ENCODE measurements at places on chromosomes 7 and 10.
A peak's percentile ranks its signal among the peaks of the same experiment; 100 is the strongest.

DNA sequence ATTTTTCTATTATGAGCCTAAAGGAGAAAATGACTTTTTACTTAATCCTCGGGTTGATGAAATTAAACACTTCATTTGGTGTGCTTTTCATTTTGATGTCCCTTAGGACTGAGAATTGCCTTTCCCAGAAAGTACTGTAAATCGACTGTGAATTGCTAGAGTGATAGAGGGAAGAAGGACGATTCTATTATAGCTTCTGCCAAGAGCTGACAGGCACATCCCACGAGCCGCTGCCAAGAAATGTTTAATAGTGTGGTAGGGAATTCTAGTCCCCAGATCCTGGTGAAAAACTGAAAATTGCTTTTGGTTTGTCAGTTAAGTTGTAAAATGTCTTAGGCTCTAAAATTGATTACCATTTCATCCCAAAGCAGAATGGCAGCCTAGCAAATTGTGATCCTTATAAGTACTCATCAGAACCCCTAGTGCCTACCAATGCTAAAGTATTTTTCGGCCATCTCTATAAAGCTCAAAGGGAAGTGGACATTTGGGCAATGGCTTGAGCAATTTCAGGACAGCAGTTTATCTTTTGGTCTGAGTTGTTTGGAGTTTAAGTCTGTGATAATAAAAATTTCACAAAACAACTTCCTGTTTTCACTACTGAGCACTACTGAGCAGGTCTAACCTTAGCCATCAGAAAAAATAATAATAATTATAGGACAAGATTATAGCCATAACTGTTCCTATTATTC, 44.6 kb upstream of the HYCC1 start:
- DNase-seq: no peak

GRCh38 chr10:28711041-28711440, 33.7 kb downstream of the BAMBI start:
- DNase-seq: no peak

GRCh38 chr10:36452851-36453250, 672.5 kb upstream of the ANKRD30A start:
- DNase-seq: no peak

GRCh38 chr10:52741851-52742250, 30.7 kb downstream of the MBL2 start:
- no peak for DNase-seq

GRCh38 chr7:77434570-77435275, 18.6 kb upstream of the GSAP start:
- no peak for DNase-seq

- DNase-seq: no peak
Measured at GRCh38 chr7:129780974-129781927, 169.7 kb downstream of the NRF1 start.

DNA sequence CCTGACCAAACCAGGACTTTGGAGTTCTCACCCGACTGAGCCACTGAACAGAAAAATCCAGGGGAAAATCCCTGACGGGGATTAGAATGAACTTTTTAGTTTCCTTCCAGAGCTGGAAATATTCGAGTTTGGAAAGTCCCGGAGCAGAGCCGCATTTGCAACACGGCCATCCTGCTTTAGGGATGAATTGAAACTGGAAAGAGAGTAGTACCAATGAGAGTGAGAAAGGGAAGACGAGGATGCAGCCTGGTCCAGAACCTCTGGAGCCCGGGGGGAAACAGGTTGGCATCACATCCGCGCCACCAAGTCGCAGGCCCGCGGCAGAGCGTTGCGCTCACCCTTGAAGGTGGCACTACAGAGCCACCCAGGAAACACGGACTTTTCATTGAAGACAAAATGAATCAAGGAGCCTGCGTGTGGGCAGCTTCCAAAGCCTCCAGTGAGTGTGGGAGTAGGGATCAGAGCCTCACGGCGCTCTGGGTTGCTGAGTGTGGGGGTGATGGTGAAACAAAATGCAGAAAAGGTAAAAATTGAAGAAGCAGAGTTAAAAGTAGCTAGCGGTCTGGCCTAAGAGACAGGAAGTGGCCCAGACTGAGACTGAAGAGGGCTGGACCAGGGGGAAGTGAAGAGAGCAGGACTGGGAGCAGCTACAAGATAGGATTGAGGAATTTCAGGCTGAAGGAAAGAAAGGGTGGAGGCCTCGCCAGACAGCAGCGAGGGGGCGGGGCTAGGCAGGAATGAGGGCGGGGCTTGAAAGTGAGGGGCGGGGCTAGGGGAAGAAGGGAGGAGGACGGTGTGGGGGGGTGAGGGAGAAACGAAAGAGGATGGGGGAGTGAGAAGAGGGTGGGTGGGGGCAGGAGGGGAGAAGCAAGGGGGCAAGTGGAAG, 1.8 kb downstream of the SMURF1 start:
- peak; percentile 66 for DNase-seq

DNA sequence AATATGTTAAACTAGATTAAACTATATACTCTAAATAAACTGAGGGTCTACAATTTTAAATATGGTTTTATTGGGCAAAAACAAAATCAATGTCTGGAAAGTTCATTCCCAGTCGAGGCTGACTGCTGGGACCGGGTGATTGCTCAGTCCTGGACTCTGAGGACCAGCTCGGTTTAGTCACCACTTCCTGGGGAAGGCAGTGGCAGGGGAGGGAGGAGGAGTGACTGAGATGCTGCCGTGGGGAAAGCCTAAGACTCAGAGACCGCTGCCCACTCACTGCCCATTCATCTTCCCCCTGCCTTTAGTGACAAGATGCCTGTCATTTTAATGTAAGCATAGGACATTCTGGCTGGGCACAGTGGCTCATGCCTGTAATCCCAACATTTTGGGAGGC, 29.0 kb downstream of the ATOH7 start:
- no peak for DNase-seq

DNA sequence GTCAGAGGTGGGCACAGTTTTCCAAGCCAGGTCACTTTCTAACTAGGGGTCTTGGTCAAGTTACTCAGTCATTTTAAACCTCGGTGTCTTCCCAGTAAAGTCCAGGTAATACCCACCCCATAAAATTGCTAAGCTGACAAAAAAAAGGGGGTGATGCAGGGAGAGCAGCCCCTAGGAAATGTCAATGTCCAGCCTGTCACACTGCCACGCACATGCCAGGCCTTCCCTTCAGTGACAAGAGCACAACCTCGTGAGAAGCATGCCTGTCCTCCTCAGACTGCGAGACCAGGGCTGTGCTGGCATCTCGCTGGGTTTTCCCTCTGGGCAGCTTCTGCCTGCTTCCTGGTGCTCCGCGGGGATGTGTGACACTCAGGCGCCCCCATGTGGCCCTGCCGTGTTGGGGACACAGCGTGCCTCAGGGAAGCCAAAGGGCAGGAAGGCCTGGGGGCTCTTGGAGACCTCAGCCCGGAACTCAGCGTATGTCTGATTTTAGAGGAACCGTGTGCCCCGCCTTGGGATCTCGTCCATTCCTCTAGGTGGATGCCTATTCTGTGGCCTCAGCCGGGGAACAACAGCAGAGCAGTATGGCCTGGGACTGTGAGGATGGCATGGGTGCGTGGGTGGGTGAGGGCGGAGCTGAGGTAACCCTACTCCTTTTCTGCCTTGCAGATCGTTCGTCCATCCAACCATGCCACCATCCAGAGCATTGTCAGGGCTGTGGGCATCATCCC, 10.2 kb upstream of the GDF2 start:
- DNase-seq: peak; percentile 80

DNA sequence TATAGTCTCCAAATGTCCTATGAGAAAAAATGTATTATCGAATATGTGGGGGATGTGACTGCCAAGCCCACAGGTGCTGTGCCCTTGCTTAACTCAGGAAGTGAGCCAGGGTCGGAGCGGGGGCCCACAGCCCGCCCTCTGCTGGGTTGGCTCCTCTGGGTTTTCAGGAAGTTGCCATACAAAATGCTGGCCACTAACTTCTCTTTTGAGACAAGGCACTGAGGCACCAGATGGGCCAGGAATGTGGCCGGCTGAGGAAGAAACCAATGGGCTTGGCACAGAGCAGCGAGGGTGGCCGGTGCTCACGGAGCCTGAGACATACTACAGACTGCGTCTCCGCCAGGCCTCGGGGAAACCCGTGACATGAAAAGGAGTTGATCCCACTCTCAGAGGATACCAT, 58.9 kb downstream of the FAM53B start:
- no peak for DNase-seq

DNA sequence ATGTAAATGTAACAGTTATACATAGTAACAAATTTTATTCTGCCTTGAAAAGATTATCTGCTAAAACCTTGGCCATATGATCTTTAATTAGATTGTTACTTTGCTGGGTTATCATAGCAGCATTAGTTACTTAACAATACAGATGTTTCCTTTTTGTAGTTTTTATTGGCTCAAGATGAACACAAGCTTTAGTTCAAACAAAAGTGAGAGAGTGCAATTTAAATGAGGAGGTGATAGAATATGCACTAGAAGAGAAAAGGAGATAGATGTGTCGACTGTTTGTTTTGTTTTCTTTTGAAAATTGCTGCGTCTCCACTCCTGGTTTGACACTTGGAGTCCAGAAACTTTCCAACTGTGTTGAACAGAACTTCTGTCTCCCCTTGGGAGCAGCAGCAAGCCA, 91.4 kb upstream of the CAV2 start:
- DNase-seq: no peak

- no peak for DNase-seq
Measured at GRCh38 chr7:2040201-2040892, 192.4 kb downstream of the MAD1L1 start.

GRCh38 chr7:47295606-47296005, 286.3 kb downstream of the TNS3 start:
- DNase-seq: no peak

DNA sequence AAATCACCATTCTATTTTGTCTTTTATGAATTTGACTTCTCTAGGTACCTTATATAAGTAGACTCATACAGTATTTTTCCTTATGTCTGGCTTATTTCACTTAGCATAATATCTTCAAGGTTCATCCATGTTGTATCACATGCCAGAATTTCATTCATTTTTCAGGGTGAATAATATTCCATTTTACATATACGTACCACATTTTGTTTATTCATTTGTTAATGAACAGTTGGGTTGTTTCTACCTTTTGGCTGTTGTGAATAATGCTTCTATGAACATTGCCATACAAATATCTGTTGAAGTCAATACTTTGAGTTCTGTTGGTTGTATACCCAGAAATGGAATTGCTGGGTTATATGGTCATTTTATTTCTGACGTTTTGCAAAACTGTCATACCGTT, 20.7 kb downstream of the AHCYL2 start:
- no peak for DNase-seq

GRCh38 chr7:149774237-149775175, 1.1 kb upstream of the ZNF467 start:
- no peak for DNase-seq

GRCh38 chr10:50987934-50988333, 86.4 kb upstream of the PRKG1 start:
- no peak for DNase-seq

- DNase-seq: no peak
Measured at GRCh38 chr10:34407324-34407805, 407.7 kb downstream of the PARD3 start.

DNA sequence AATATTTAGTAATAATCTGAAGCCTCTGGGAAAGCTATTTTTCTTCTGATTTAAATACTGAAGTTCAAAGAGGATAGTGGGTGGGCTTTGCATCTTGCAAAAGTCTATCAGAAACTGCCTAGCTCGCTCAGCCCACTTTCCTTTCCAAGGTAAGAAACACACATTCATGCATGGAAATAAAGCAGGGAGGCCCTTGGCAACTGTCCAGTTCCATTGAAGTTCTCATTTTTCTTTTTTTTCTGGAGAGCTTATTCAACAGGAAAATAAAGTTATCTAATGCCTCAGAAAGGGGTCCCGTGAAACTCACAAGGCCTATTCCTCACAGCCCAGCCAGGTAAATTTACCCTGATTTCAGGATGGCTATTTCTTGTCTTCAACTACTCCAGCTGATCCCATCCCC, 654.9 kb downstream of the KCNMA1 start:
- DNase-seq: no peak

- DNase-seq: no peak
Measured at GRCh38 chr7:157133304-157133703, 5.4 kb upstream of the UBE3C start.

DNA sequence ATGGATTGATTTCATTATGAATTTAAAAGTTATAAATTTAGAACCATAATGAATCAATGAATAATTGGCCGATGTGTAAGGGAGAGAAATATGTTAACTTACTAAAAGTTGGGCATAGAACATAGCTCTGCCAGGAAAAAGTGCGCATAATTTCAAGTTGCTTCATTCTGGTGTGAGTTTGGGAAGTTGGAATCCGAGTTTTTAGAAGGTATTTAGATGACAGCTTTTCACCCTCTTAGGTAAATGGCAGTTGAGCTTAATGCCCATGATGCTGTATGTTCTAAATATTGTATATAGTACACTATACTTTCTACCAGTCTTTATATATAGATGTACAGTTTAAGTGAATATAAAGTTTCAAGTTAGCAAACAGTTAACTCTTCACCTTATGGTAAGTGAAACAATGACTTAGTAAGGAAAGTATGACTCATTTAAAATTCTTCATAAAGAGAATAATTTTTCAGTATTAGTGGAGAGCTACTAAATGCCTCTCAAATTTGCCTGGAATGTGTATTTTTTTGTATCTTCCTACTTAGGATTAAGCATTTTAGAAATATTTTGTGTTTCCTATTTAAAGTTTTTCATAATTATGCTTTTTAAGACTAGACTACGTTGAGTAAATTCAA, 1.6 kb downstream of the C1GALT1 start:
- DNase-seq: no peak

DNA sequence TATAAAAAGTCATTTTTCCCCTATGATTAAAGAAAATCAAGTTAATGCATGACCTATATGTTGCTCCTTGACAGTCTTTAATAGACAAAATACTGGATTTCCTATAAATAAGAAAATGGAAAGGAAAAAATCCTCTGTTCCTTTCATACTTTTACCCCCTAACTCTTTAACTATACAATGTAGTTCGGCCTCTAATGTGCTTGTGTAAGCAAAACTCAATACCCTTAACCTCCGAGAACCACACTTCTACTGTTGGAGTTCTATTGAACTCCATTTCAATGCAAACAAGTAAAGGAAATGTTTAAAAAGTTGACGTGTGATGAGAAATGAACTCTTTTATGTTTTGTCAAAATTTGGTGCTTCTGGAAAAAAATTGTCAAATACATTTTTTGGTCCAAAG, 36.0 kb downstream of the HDAC9 start:
- DNase-seq: no peak

GRCh38 chr10:4028027-4028471, 243.0 kb upstream of the KLF6 start:
- no peak for DNase-seq

DNA sequence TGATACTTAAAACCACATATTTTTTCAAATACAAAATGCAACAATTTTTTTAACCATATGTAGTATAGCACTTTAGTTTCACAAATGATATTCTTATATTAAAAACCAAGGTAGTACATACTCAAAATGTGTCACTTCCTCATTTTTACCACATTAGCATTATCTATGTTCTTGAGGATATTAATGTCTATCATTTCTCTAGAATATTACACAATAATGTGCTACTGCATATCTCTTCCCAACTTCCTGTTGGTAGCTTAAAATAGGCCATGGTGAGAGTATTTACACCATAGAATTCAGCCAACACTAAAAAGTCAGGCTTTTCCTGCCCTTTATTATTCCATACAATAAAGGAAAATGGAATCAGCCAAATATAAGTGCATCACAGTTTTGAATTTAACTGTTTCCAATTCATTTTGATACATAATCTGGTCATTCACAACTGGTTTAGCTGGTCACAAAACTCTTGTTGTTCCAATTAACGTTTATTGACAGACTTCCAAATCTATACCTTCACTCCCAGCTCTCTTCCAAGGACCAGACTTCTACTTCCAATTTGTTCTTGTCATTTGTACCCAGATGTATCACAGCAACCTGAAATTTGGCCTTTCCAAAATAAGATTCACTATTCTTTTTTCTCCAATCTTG, 20.0 kb upstream of the LRRC17 start:
- DNase-seq: no peak

GRCh38 chr10:112570585-112570984, 123.6 kb downstream of the VTI1A start:
- DNase-seq: no peak
